ENCODE measurements at places on chromosomes 7 and 10. TPM values are rescaled to one million over a fixed set of nuclear protein-coding genes. Genes with fewer than 3 reads are reported as not detected.

- no peak for DNase-seq
Measured at GRCh38 chr7:39616138-39616537, 7.2 kb upstream of the RALA start.

GRCh38 chr7:97731736-97732564 is at the start of gene TAC1:
TSS of gene TAC1 (plus strand) at chr7:97732086. CDS start at chr7:97732613, 527 bp downstream.
- DNase-seq = peak; percentile 60

- no peak for DNase-seq
Measured at GRCh38 chr10:123999956-124000615, 93.3 kb downstream of the CHST15 start.

- DNase-seq = no peak
Measured at GRCh38 chr7:55022002-55022985, 3.5 kb downstream of the EGFR start.

GRCh38 chr7:31027161-31027965 is 24.7 kb upstream of the ADCYAP1R1 start:
- peak; percentile 56 for DNase-seq

The IFIT1B gene
- not detected for total RNA-seq

The ZNF853 gene
- total RNA-seq = 8.0 TPM

The FKBP6 gene
- 0.09 TPM for total RNA-seq
